Fibroblast of the conjunctiva (primary cell): ENCODE measurements at places on chromosomes 12 and 14.

DNA sequence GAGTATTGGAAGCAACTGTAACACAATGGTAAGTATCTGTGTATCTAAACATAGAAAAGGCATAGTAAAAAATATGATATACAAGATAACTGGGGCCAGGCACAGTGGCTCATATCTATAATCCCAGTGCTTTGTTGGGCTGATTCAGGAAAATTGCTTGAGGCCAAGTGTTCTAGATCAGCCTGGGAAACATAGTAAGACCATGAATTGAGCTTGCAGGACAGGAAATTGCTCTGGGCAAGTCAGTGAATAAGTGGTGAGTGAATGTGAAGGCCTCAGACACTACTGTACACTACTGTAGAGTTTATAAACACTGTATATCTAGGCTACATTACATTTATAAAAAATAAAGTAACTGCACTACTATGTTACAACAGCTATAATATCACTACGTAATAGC, 75.2 kb downstream of the GPR135 start:
- DNase-seq = no peak

- no peak for DNase-seq
Observed at GRCh38 chr12:72829838-72830237, 557.7 kb downstream of the TRHDE start.

DNA sequence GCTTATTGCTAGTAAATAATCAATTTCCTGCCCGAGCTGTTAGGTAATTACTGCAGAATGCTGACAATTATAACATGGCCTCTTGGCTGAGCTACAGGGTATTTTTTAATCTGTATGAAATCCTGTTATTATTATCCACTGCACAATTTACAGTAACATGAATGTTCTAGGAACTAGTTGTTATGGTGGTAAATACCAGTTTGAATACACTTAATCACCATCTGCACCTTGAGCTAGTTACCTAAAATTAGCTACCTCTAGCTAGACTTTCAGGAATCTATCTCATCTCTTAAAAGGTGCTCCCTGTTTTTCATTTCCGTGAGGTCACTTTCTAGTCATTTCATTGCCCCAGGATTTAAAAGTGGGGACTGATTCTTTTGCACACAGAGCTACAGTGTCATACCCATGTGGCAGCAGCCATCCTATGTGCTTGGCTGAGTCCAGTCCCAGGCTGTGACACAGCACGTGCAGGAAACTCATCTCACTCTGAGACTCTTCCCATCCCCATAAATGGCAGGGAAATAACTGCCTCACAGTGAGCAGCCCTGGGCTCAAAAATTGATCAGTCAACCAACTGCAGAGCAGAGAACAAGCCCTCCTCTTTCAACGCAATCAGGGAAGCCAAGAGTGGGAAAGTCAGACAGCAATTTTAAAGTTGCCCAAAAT, 37.6 kb downstream of the DCP1B start:
- DNase-seq = no peak

- DNase-seq = no peak
Observed at GRCh38 chr14:71742485-71742884, 189.7 kb upstream of the RGS6 start.
